ENCODE measurements at places on chromosomes 3 and 15.

GRCh38 chr3:129107793-129108192 lies 13.8 kb downstream of the RAB43 start:
- DNase-seq = no peak

- no peak for DNase-seq
Observed at GRCh38 chr3:124707656-124708062, 22.6 kb upstream of the UMPS start.

- peak; percentile 53 for DNase-seq
Observed at GRCh38 chr3:149813367-149814281, 609 bp downstream of the RNF13 start.

GRCh38 chr3:150005243-150006112 lies 34.8 kb upstream of the PFN2 start:
- no peak for DNase-seq

DNA sequence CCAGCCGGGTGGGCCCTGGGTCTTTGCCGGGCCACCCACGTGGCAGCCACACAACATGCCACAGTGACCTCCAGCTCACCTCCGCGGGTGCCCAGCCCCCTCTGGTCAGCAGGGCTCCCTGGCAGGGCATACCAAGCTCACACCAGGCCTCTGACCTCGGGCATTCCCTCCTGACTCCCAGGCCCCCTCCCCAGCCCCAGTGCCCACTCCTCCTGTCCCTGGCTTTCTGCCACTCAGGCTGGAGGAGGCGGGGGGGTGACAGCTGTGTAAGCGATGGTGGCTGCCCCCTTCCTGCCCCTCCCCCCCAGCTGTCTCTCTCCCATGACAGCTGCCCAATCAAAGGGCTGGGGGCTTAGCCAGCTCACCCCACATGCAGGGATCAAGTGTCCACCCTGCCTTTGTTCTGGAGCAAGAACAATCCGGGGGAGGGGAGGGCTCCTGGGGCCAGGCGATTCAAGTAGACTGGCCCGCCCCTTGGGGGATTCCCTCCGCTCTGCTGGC lies 3.3 kb downstream of the PCBP4 start:
- no peak for DNase-seq

- DNase-seq = no peak
Observed at GRCh38 chr15:86488046-86488445, 408.4 kb downstream of the AGBL1 start.

DNA sequence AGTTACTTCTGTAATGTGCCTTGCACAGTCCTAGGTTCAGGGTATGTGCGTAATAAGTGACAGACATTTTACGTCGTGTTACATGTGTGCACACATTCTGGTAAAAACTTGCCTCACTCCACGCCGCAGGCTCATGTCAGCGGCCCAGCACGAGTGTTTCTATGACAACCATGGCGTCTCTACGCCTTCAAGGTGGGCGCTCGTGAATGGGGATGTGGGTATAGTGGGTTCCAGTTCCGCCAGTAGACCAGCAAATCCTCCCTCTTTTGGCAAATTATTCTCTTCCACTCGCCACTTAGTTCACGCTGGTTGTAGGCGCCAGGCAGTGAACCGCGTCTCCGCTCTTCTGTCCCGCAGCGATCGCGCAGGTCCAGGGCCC lies 40.3 kb downstream of the CHST14 start:
- DNase-seq = peak; percentile 21

DNA sequence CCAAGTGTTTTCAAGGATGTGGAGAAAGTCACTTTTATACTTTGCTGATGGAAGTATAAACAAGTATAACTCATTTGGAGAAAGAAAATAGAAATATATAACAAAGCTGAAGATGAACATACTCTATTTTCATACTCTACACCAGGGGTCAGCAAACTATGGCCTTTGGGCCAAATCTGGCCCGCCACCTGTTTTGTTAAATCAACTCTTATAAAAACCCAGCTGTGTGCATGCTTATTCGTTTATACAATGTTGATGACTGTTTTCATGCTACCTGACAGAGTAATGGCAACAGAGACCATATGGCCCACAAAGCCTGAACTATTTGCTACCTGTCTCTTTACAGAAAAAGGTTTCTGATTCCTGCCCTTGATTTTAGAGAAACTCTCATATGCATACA lies 124.0 kb downstream of the NR1D2 start:
- no peak for DNase-seq

Data from colonic mucosa (tissue), 4 donors.